ENCODE measurements at places on chromosomes 7 and 10.

DNA sequence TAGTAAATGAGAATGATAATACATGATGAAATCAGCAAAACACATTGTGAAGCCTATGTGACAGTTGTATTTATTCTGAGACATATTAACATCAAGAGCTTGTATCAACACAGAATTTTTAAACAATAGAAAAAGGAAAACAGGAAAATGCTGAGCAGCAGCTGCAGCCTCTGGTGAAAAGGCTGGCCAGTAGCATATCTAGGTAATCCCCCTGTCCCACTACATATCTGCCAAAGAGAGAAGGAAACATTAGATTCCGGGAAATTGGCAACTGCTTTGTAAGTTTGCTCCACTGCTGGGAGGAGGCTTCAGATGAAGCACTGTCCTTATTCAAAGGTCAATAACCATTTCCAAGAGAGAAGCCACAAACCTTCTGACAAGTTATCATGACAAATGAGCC is 89.4 kb downstream of the RALA start:
- no peak for DNase-seq

- DNase-seq: no peak
Observed at GRCh38 chr7:5350600-5351385, 68.0 kb downstream of the SLC29A4 start.

GRCh38 chr10:71461457-71461856 is 64.7 kb downstream of the CDH23 start:
- no peak for DNase-seq

- DNase-seq: no peak
Observed at GRCh38 chr7:128458956-128459355, 3.3 kb downstream of the HILPDA start.

GRCh38 chr7:100493476-100494264 is 9.9 kb downstream of the NYAP1 start:
- no peak for DNase-seq

- DNase-seq: no peak
Observed at GRCh38 chr10:112799726-112800510, 150.1 kb upstream of the TCF7L2 start.

DNA sequence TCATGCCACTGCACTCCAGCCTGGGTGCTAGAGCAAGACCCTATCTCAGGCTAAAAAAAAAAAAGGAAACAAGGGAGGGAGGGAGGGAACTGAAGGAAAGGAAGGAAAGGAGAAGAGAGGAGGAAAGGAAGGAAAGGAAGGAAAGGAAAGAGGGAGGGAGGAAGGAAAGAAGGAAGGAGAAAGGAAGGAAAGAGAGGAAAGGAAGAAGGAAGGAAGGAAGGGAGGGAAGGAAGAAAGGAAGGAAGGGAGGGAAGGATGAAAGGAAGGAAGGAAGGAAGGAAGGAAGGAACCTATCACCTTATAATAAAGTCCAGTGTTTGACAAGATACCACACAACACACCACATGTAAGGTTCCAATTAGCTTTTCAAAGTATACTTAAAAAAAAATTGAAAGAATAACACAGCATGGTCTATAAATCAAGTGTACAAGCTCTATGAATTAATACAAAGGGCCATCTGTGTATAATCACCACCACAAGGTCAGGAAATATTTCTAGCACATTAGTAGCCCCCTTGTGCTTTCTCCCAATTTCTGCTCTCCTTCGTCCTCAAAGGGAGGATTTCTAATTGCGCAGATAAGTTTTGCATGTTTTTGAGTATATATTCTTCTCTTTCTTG is 26.4 kb downstream of the RNF216 start:
- no peak for DNase-seq

DNA sequence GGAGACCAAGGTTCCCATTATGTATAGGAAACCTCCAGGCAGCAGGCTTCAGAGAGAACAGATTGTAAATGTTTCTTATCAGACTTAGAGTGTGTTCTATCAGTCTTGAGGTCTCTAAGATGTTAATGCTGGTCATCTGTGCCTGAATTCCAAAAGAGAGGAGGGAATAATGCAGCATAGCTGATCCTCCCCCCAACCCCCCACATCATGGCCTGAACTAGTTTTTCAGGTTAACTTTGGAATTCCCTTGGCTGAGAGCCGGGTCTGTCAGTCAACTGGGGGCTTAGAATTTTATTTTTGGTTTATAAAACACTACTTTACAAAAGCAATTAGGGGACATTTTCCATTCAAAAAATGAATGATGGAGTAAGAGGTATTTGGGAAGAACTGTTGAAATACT is 184.3 kb downstream of the NEBL start:
- DNase-seq: no peak

DNA sequence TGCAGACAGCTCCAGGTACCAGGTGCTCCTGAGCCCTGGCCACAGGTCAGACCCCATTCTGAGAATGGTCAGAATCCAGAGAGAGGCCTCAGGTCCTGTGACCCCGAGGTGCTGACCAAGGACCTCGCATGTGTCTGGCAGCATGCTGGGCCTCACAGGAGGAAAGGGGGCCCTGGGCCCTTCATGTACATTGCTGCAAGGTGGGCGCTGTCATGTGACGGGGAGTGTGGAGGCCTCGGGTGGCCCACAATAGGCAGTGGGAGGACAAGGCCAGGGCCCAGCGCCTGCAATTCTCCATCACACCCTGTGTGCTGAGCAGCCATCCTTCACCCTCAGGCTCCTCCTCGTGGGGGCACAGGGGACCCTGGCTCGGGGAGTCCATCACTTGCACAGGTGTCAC is 15.5 kb upstream of the RET start:
- DNase-seq: no peak

DNA sequence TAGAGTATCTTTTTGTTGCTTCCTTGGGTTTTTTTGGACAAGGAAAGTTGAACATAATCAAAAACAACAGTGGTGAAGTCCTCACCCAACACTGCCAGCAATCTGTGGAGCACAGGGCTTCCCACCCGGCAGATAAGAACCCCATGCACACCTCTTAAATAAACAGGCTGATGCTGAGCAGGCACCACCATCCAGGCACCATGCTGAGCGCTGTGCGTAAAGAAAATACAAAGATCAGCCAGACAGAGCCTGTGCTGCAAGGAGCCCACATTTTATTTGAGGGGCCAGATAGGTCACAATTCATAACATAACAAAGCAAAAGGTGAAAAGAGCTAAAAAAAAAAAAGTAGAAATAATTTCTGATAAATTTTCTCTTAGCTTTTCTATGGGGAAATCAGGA is 231.2 kb downstream of the PTPRN2 start:
- DNase-seq: no peak

DNA sequence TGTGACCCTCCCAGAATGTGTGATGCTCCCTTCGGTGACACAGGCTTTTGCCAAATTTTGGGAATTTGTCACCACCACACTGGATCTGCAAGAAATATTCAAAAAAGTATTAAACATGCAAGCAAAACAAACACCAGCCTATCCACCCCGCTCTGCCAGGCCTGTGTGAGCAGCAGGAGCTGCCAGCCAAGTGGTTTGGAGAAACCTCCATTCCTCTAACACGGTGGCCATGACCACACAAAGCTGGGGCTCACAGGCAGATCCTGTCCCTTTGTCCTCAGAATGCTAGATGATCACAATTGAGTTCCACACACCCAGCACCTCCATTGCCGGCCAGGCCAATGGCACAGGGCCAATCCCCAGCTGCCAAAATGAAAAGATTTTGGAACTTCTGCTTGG is 261.9 kb upstream of the PPP2R2D start:
- no peak for DNase-seq
